NCI-H460 (cell line): ENCODE measurements at places on chromosomes 1 and 21.

- DNase-seq, result no peak
Measured at GRCh38 chr1:228373004-228373680, 33.5 kb downstream of the TRIM11 start.

DNA sequence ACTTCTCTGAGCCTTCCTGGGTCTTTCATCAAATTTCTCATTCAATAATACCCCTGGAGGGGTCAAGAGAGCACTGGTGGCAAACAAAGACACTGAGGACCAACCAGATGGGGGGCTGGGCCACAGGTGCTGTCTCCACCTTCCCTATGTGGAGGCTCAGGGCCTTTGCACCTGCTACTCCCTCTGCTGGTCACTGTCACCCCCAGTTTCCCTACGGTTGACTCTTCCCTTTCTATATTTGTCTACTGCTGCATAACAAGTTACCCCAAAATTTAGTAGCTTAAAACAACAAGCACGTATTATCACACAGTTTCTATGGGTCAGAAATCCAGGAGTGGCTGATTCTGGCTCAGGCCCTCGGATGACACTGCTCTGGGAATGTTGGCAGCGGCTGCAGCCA, 138.8 kb upstream of the RUNX3 start:
- no peak for DNase-seq

- no peak for DNase-seq
Measured at GRCh38 chr21:41701749-41702148, 65.1 kb downstream of the RIPK4 start.

- no peak for DNase-seq
Measured at GRCh38 chr1:226371027-226371694, 36.7 kb downstream of the PARP1 start.

DNA sequence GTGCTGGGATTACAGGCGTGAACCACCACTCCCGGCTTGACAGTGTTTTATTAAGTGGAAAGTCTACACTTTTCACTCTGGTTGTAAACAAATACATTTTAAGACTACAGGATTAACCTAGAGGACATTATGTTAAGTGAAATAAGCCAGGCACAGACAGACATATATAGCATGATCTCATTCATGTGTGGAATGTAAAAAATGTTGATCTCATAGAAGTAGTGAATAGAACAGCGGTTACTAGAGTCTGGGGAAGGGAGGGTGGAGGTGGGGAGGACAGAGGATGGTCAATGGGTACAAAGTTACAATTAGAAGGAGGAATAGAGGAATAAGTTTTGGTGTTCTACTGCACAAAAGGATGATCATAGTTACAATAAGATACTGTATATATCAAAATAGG, 16.9 kb downstream of the CTH start:
- no peak for DNase-seq

DNA sequence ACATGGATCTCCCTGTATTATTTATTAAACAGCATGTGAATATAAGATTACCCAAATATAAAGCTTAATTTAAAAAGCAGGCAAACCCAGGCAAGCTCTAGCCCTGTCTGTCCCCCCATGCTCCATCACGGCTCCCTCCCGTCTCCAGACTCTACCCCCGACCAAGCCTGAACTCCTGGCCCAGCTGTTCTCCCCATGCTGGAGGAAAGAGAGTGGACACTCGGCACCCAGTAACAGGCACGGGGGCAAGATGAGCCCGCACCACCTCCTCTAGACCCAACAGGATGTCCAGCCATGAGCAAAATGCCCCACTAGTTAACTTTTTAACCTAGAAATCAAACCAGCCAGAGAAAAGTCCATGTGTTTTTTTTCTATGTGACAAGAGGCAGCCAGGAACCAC, 19.3 kb downstream of the SLC19A1 start:
- DNase-seq, result no peak

GRCh38 chr21:30676737-30677136, 34.1 kb downstream of the KRTAP20-3 start:
- no peak for DNase-seq

DNA sequence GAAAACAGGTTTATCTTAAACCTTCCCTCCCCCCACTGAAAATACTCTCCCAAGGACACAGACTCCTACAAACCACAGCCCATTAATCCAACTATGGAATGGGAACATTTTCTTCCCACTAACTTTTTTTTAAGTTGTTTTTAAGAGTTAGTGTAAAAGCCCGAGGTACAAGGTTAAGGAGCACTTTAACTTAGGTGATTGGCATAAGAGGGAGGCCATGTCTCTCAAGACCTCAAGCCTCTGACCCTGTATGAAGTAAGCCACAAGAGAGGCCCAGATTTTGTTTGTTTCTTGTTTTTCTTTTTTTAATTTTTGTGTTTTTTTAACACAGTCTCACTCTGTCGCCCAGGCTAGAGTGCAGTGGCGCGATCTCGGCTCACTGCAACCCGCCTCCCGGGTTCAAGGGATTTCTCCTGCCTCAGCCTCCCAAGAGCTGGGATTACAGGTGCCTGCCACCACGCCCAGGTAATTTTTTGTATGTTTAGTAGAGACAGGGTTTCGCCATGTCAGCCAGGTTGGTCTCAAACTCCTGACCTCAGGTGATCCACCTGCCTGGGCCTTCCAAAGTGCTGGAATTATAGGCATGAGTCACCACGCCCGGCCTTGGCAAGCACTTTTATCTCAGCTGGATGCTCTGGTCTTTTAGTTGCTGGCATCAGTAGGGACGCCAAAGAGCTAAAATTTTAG, 14.4 kb downstream of the ARMH1 start:
- DNase-seq, result no peak

- DNase-seq, result no peak
Measured at GRCh38 chr1:230836793-230837192, 31.5 kb downstream of the C1orf198 start.

DNA sequence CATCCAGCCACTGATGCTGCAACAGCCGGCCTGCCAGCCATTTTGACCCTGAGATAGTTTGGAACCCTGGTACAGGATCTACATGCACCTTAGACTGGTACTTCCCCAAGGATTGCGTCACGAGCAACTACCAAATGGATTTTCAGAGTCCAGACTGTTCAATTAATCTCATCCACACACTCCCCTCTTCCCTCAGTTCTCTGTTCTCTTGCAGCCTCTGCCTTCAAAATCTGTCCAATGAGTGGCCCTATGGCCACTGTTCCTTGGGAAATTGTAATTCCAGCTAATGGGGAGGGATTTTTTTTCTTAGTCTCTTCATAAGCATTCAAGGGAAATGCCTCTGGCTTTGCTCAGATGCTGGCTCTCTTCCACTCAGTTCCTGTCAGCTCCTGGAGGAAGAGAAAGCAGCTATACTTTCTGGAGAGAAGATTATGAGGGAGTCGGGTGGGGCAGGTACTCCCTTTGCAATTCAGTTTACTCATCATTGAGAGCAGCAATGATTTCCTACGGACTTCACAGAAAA, 19.8 kb upstream of the UAP1 start:
- DNase-seq, result no peak

DNA sequence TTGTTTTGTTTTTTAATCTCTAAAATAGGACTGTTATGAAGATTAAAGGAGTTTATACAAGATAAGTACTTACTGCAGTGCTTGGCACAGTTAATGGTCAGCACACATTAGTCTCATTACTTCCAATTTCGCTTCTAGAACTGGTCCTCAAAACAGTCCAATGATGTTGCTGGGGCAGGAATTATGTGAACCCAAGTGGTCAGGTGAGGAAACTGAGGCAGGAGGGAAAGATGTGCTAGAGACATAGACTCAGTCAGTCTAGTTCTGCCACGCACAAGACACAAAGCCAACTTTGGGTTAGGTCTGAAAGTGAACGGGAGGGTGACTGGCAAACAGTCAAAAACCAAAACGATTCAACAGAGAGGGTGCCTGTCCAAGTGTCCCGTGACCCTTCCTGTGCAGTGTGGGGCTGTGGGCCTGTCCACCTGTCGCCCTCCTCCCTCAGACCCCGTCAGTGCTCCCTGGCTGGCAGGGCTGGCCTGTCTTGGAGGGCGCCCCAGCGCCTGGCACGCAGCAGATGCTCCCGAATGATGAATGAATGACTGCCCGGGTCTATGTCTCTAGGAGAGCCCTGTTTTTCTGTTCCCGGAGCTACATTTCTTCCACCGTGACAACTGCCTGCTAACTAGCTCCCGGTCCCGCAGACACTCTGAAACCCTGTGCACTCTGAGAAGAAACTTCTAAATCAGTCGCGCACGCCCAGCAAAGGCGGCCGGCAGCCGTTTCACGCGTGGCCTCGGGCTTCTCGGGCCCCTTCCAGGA, 2.4 kb downstream of the LRP8 start:
- no peak for DNase-seq

GRCh38 chr21:25161571-25161970, 445.7 kb downstream of the MRPL39 start:
- DNase-seq, result no peak
